GM23338 (cell line): ENCODE measurements at places on chromosomes 7 and 10.

- peak; percentile 65 for DNase-seq
Observed at GRCh38 chr10:67098461-67098860, 172.6 kb downstream of the LRRTM3 start.

DNA sequence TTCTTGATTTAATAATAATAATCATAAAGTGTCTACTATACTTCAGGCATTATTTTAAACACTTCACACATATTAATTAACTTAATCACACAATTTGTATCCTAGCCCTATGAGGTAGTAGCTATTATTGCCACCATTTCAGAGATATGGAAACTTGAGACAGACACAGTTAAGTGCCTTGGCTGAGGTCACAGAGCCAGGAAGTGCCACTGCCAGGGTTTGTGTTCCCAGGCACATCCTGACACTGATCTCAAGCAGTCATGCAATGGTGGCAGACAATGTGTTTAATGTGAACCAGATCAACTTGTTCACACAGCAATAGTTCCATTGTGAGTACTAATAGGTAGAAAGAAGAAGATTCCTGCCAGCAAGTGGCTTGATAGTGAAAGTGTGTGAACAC, 666.0 kb downstream of the SUGCT start:
- DNase-seq: no peak

GRCh38 chr10:93461109-93461806, 20.9 kb downstream of the MYOF start:
- DNase-seq: no peak

DNA sequence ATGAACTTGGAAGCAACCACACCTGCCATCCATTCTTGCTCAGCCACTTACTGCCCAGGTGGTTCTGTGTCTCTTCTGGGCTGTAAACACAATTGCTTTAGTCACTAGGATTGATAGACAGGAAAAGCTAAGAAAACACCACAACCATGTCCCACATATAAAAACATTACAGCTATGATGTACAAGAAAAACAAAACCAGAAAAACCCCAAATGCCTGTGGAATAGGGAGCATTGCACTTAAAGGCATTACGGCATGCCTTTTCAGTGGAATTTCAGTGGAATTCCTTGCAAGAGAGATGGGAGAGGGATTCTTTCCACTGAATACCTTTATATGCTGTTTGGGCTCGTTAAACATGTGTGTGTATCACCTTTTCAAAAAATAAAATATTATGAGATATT, 44.2 kb upstream of the GPR26 start:
- no peak for DNase-seq

- DNase-seq: no peak
Observed at GRCh38 chr10:116769791-116770190, 27.4 kb upstream of the HSPA12A start.

DNA sequence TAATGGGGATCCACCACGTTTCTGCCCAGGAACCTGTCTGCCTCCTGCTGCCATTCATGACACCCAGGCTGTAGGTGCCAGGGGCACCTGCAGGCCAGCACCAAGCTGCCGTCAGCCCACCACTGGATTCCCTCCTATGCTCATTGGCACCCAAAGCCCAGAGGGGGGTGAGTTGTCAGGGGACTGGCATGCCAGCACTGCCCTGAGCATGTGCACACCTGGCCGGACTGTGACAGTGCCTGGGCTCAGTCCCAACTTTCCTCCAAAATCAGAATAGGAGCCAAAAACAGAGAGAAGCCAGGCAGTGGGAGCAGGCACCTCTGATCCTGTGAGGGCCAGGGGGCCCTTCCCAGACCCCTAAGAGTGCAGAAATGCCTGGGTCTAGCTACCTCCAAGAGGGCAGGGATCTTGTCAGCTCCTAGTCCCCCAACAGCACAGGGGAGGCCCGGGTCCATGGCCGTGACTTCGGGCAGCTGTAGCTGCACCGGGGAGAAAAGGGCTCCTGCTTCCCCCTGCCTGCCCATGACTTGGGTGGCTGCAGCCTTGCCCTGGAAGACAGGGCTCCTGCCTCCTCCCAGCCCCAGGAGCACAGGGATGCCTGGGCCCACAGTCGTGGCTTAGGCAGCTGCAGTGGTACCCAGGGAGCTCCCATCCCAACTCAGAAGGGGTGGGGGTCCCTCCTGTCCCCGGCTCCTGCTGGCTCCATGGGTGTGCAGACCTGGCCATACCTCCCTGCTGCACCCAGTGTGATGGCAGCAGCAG, 249.8 kb upstream of the DKK1 start:
- no peak for DNase-seq

GRCh38 chr10:15740261-15740660, 20.5 kb upstream of the ITGA8 start:
- no peak for DNase-seq

DNA sequence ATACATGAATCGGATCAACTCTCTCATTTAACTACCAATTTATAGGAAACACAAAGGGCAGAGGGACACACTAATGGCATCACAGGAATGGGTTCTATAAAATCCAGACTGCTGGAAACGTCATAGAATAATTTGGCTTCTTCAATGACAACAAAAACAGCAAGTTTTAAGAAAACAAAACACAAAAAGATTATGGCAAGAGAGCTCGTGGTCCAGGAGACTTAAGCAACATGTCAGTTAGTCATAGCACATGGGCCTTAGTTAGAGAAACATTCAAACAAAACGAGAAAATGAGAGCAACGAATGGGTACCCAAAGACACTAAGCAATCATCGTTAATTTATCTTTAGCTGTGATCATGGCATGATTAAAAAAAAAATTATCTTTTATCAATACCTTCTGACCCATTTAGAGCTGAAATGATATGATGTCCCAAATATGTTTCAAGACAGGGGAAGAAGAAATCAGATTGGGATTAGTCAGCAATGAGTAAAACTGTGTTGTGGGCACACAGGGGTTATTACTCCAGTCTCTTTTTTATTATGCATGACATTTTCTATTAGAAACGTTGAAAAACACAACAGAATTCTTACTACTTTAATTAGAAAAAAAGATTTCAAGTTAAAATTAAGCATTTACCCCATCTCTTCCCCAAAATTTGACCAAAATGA, 28.3 kb downstream of the NCAPG2 start:
- no peak for DNase-seq

DNA sequence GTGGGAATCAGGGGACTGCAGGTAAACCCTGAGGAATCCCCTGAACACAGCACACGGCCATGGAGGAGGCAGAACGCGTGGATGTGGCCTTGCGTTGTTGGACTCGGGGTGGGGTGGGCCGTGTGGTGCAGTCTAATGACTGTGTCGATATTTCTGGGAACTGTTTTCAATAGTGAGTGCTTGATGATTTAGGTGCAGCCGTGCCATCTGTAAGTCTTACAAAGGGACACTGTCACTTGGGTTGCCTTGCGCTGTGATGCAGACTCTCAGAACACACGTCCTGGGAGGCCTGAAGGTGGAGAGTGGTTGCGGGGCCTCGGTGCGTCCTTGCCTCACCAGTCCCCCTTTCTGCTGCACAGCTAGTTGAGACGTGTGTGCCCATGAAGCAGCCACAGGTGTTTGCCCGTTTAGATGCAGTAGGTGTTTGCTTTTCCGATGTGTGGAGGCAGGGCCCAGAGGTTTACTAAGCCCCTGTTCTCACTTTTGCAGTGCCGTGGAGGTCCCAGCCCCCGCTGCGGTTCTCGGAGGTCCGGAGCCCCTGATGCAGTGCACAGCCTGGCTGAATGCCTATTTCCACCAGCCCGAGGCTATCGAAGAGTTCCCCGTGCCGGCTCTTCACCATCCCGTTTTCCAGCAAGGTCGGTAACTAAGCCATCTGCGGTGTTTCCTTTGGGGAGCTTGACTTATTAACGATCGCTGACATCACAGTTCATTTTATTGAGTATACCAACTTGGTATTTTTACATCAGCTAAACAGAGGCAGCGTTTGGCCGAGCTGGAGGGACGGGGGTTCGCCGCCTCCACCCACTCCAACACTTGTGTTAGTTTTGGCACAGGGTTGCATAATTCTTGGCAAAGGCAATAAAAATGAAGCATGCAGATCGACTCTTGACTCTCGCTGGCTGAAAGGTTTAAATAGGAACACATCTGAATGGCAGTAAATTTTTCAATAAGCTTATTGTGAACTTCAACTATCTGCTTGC, 240.7 kb downstream of the MGMT start:
- DNase-seq: no peak

DNA sequence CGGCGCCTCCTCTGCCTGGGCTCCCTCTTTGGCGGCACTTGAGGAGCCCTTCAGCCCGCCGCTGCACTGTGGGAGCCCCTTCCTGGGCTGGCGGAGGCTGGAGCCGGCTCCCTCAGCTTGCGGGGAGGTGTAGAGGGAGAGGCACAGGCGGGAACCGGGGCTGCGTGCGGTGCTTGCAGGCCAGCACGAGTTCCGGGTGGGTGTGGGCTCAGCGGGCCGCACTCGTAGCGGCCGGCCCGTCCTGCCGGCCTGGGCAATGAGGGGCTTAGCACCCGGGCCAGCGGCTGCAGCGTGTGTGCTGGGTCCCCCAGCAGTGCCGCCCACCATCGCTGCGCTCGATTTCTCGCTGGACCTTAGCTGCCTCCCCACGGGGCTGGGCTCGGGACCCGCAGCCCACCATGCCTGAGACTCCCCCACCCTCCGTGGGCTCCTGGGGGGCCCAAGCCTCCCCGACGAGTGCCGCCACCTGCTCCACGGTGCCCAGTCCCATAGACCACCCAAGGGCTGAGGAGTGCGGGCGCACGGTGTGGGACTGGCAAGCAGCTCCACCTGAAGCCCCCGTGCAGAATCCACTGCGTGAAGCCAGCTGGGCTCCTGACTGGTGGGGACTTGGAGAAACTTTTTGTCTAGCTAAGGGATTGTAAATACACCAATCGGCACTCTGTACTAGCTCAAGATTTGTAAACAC, 73.8 kb upstream of the KMT2E start:
- DNase-seq: peak; percentile 9

DNA sequence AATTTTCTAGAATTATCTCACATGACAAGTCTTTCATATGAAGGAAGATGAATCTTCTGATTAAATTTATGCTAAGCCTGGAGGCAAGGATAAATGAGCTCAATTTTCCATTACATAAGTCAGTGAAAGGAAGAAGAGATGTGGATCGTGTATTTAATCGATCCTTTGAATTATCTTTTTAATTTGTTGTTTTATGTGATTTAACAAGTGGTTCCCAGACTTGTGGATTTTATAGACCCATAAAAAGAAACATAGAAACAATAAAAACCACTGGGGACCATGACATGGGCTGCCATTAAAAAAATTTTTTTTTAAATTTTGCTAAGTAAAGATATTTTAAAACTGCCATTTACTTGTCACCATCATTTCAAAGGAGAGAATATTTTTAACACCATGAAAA, 45.0 kb downstream of the SLK start:
- DNase-seq: no peak

GRCh38 chr10:92914478-92915325, 66.4 kb downstream of the EXOC6 start:
- peak; percentile 88 for DNase-seq

DNA sequence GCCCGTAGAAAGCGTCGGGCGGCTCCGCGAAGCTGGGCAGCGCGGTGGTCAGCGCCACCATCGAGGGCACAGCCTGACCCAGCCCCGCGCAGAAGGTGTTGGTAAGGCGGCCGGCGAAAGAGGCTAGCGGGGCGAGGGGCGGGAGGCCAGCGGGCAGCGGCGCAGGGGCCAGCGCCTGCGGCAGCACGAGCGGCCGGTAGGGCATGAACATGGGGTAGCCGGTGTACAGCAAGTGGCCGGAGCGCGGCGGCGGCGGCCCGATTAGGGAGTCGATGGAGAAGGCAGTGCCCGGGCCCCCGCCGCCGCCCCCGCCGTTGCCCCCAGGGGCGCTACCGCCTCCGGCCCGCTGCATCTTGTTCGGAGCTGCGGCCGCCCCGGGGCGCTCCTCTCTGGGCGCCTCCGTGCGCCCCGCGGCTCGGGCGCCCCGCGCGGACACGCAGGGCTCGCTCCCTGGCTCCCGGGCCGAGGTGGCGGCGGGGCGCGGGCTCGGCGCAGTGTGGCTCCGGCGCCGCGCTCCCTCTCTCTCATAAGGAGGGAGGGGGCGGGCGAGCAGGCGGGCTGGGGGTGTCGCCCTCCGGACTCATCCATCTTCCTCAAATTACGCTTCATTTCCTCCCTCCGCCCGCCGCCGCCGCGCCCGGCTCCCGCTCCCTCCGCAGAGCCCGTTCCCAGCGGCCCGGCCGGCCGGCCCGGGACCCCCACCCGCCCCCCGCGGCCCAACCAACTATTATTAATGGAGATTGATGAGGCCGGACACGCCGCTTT, at the start of gene GBX1:
GBX1 (minus strand) TSS at position 498 of the 765 bp plus-strand sequence; CDS start at position 352, 146 bp downstream.
- peak; percentile 66 for DNase-seq

GRCh38 chr10:48498940-48499510, 105.8 kb downstream of the ARHGAP22 start:
- DNase-seq: no peak

DNA sequence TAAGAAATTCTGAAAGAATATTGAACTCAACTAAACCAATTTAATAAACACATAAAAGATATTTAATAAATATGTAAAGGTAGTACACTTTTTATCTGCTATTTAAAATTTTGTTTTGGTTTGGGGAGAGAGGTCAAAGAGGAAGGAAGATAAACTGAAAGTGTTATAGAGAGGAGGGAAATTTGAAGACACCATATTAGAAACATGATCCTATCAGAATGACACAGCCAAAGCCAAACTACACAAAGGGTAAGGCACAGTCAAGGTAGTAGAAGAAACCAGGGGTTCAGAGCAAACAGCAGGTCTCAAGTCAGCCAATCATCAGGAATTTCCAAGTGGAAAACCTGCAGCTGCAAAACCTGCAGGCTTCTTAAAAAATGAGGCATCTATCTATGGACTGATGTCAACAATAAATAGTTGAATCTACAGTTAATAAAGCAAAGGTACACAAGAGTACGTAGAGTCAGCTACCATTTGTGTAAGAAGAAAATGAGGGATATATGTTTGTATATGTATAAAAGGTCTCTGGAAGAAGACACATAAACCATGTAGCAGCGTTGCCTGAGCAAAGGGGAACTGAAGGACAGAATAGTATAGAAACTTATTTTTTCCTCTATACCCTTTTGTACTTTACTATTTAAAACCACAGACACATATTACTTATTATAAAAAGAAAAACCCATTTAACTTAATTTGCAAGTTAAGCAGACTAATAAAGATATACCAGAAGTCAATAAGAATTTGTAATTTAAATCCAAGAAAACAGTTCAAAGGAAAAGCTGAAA, 10.0 kb downstream of the ZNF800 start:
- no peak for DNase-seq

- DNase-seq: peak; percentile 72
Observed at GRCh38 chr10:113000876-113001598, 51.0 kb downstream of the TCF7L2 start.

- DNase-seq: peak; percentile 35
Observed at GRCh38 chr10:73263693-73264347, 11.4 kb upstream of the MRPS16 start.
